Stimulated activated CD4-positive, alpha-beta T cell treated with anti-CD3 and anti-CD28 coated beads, Interleukin-15, amount 100 ng/mL, for 48 hours (primary cell): ENCODE measurements at places on chromosomes 6 and 20.

- no peak for DNase-seq
These were observed 10.0 kb upstream of the PFDN4 start for GRCh38 chr20:54197621-54198604.

DNA sequence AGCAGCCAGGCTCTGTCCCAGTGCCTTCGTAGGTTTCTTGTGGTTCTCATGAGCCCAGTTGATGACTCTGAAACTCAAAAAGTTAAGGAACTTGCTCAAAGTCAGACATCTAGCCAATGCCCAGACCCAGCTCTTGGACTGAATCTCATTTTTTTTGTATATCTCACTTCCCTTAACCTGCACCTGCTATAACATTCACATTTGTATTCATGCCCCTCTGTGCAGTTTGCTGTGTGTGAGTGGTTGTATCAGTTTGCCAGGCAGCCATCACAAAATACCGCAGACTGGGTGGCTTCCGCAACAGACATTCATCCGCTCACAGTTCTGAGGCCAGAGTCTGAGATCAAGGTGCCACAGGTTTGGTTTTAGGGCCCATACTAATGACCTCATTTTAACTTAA, 49.9 kb downstream of the IPCEF1 start:
- DNase-seq = no peak

DNA sequence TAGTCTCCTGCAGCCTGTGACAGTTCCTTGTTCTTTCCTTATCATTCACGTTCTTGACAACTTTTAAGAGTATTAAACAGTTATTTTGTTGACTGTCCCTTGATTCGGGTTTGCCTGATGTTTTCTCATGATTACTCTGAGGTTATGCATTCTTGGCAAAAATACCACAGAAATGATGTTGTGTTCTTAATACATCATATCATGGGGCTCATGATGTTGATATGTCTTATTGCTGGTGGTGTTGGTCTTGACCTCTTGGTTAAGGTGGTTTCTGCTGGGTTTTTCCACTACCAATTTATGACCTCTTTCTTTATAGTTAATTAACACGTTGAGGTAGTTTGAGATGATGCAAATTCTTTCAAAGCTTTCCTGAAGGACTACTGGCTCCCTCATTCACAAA, 59.1 kb downstream of the ZHX3 start:
- DNase-seq = no peak

GRCh38 chr6:105608711-105609374, 206.0 kb upstream of the PREP start:
- DNase-seq = no peak

DNA sequence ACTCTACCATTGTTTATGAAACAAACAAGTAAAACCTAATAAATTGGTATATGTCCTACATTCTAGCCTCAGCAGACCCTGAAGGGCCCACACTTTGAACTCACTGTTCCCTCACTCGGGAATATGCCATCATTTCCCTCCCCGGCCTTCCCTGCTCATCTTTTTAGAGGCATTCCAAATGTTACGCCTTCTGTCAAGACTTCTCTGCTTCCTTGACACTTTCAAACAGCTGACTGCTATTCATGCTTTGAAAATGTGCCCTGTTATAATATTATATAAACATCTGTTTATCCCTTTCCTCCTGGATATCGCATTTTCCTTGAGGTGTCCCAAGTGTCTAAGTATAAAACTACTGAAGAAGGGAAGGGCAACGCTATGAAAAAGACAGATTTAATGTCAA, 249.5 kb upstream of the THEMIS start:
- DNase-seq = no peak

DNA sequence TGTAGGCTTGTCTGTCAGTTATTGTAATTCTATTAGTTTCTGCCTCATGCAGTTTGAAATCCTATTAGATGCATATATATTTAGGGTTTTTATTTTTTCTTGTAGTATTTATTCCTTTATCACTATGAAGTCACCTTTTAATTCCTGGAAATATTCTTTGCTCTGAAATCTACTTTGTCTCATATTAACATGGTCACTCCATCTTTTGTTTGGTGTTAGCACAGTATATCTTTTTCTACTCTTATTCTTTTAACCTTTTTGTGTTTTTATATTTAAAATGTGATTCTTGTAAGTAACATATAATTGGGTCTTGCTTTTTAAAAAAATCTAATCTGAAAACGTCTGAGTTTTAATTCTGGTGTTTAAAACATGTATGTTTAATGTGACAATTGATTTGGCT, 121.6 kb downstream of the GJA10 start:
- DNase-seq = no peak

GRCh38 chr6:139967497-139967896, 593.0 kb upstream of the CITED2 start:
- no peak for DNase-seq

DNA sequence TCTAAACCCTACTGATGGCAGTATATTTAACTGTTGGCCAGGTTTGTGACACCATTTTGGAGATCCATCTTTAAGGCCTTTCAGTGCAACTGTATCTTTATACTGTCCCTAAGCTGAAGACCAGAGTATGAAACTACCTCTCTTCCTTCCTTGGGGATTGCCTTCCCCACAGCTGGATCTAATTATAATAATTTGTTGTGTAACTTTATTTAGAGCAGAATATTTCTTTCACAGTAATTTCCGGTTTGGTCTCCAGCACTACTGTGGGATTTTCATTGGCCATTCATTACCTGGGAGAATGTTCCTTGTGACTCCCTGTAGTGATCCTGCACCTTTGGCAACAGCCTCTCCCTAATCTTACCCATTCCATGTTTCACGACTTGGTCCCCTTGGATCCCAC, 75.2 kb downstream of the AKAP7 start:
- no peak for DNase-seq

- DNase-seq = no peak
These were observed 30.6 kb downstream of the HIVEP2 start for GRCh38 chr6:142914369-142914768.

GRCh38 chr6:125811259-125811658, 20.5 kb downstream of the NCOA7 start:
- no peak for DNase-seq

DNA sequence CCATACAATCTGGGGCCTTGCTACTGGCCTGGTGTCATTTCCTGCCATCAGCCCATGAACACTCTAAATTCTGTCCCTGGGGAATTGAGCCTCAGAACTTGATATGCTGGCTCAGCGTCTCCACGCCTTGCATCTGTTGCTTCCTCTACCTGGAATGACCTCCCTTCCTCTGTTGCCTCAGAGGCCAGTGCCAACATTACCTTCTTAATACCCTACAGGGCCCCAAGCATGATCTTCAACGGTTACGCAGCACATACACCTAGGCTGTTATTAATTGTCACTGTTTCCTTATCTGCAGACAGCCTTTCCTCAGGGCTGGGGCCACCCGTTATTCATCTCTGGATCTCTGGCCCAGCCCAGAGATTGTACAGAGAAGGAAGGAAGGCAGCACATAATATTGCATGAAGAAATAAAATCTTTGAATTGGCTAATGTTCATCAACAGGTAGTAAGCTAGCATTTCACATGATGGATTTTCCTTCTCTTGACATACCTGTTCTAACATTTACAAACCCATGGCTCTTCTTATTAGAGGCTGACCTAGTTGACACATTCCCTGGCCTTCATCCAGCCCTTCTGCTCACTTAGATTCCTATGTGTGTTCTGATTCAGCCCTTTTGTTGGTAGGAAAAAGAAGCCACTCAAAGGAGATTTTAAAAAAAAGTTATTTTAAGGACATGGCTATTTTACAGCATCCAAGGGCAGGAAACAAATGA, 8.4 kb upstream of the RNF182 start:
- DNase-seq = no peak

- no peak for DNase-seq
These were observed 62.1 kb upstream of the RAB32 start for GRCh38 chr6:146481527-146481926.

GRCh38 chr6:22954749-22955385, 385.5 kb downstream of the HDGFL1 start:
- DNase-seq = no peak

DNA sequence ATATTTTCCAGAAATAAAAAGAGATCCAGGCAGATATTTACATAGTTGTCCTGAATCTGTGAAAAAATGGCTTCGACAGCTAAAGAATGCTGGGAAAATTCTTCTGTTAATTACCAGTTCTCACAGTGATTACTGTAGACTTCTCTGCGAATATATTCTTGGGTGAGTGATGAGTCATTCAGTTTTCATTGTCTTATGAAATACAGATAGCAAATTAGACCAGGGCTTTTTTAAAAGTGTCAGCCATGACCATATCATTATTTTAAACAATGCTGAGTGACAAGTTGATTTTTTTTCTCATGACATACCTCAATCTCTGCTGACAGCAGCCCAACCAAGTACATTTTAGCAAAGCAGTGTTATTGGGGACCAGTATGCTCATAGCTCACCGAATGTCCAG, 32.8 kb downstream of the TSPYL4 start:
- DNase-seq = no peak

DNA sequence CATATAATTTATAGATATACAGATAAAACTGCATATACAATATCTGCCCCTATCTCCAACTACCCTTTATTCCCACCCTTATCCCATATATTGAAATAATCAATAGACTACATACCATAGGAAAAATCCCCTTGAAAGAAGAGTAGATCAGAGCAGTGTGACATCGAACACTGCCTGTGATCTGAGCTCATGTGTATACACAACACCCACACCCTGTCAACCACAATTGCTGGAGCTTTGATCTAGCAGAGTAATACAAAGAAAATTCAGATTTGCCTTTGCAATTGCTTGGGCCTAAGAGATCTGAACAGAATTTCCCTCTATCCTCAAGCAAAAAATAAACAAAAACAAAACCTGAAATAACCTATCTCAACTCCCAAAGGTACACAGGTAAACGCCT, 119.3 kb downstream of the ASCC3 start:
- no peak for DNase-seq

DNA sequence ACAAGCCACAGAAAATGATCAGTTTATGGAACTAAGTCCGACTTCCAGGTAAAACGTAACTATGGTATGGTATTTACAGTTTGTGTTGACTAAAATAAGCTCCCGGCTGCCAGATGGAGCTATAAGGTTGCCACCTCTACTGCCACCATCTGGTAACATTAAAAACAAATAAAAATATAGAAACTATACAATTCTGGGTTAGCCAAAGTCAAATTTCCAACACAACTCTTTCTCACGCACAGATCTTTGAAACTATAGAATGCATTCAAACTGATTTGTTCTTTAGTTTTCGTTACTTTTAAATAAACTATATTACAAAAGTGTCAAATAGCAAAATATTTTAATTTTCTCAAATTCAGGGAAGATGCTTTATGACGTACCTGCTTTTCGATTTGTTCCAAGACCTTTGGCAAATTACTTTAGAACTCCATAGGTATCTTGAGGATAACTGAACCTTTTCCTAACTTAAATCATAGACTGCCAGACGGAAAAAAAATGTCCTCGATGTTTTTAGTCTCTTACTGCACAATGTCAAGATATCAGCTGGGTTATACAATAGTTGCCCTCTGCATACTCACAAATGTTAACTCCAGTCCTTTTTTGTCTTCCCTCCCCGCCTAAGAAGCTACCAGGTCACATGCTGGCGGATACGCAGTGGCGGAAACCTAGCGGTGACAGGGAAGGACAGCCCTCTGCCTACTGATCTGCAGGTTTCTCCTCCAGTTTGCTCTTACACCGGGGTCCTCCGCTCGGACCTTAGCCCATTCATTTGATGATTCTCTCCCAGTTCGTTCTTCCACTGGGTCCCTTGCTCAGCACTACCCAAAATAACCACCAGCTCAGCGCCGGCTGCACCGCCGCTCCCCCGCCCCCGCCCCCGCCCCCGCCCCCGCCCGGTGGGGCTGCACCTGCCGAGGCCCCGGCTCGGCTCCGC, 888 bp downstream of the SLC17A5 start:
- peak; percentile 45 for DNase-seq

DNA sequence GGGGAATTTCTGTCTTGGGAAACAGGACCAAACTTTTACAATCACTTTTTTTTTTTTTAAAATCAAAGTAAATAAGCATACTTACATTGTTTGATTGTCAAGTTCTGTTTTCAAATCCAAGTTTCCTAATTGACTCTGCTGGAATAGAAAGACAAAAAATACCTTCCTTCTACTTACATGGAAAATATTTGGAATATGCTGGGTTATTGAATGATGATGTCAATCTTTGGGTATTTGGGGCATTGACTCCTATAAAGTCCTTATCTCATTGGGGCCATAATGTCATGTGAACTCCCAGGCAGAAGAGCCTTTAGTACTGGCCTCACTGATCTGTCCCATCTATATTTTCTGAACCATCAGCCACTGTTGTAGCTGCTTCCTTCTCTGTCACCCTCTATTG, 122.6 kb upstream of the NOX3 start:
- no peak for DNase-seq

- DNase-seq = no peak
These were observed 2.5 kb downstream of the PMEPA1 start for GRCh38 chr20:57707320-57707719.

GRCh38 chr20:63409834-63410435, 48.8 kb upstream of the CHRNA4 start:
- DNase-seq = no peak

DNA sequence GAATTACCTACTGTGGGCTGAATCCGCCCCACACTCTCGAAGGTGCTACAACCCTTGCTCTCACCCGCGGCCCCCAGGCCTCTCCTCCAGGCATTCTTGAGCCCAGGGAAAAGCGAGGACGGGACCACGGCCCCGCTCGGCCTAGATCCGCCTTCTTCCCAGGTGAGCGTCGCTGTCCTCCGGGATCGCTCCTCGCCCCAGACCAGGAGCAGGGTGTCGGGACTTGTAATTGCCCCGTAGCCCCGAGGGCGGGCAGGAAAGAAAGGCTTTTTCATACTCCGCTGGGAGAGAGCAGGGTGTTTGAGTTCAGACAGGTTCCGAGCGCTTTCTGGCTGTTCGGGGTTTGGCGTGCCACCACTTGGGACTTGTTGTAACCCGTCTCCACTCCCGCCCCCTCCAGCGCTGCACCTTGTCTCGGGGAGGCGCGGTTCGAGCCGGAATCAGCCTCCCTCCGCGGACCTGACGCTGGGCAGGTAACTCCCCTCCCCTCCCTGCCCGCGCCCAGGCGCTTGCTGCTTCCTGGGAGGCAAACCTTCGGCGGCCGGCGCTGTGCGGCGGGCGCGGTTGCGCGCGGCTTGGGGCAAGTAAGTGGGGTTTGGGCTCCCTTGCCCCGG, at the start of gene FAM83B:
Gene FAM83B, plus strand, starts transcription at position 529 of the 614 bp plus-strand sequence. CDS start 23,476 bp downstream, outside the sequence.
- DNase-seq = no peak

DNA sequence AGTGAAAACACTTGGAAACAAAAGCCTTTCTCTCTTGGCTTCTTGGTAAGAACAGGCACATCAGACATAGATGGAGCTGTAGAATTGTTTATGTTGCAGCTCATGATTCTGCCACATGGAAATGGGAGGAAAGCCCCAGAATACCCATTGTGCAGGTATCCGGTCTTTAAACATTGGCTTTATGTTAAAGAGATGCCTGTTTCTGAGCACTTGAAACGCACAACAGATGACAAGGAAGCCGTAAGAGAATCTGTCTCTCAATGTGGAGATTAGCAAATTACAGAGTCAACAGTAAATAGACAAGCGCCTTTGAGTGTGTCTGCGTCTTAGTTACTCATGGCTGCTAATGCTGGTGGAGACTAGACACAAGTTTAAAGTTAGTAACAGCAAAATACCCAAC, 10.5 kb downstream of the TNFAIP3 start:
- no peak for DNase-seq
